Mesothelial cell of epicardium (in vitro differentiated cells): ENCODE measurements at places on chromosomes 7 and 10. TPM values are rescaled to one million over a fixed set of nuclear protein-coding genes. Genes with fewer than 3 reads are reported as not detected.

ICA1 gene
- 6.8 to 8.3 TPM (median 8.2 TPM) in 3 replicates for total RNA-seq

DBNL gene
- total RNA-seq: 62.6 to 70.9 TPM (median 64.5 TPM) in 3 replicates

IFIT1B gene
- total RNA-seq: not detected in 3 replicates

UTF1 gene
- not detected in 3 replicates for total RNA-seq

NKX1-2 gene
- total RNA-seq: not detected in 3 replicates

HOXA6 gene
- 43.7 to 45.6 TPM (median 44.4 TPM) in 3 replicates for total RNA-seq

GIMAP4 gene
- total RNA-seq: not detected in 3 replicates

GFRA1 gene
- total RNA-seq: 38.7 to 42.4 TPM (median 40.8 TPM) in 3 replicates

PRKCQ gene
- total RNA-seq: 2.3 to 2.4 TPM (median 2.3 TPM) in 3 replicates

ABCC2 gene
- total RNA-seq: 0.71 to 0.87 TPM (median 0.79 TPM) in 3 replicates

COL13A1 gene
- total RNA-seq: 12.6 to 14.4 TPM (median 14.1 TPM) in 3 replicates

NKX6-2 gene
- not detected in 3 replicates for total RNA-seq

TBATA gene
- not detected in 3 replicates for total RNA-seq

SLC26A4 gene
- total RNA-seq: 0.14 to 0.16 TPM in 2 of 3 replicates, not detected in the other

PHKG1 gene
- total RNA-seq: 1.7 to 2.6 TPM (median 2.6 TPM) in 3 replicates

WDR86 gene
- total RNA-seq: 259 to 274 TPM (median 266 TPM) in 3 replicates

AKR1C1 gene
- 3.2 to 4.2 TPM (median 3.8 TPM) in 3 replicates for total RNA-seq

APBB1IP gene
- total RNA-seq: 0.20 to 0.22 TPM in 2 of 3 replicates, not detected in the other

SLC26A3 gene
- not detected in 3 replicates for total RNA-seq

LIPN gene
- total RNA-seq: not detected in 3 replicates

MCU gene
- total RNA-seq: 44.6 to 51.4 TPM (median 50.0 TPM) in 3 replicates

GOLGA7B gene
- 0.07 to 0.16 TPM (median 0.09 TPM) in 3 replicates for total RNA-seq
